Psoas muscle (tissue), 8 donors: ENCODE measurements at places on chromosomes 12 and 14. TPM values are rescaled to one million over a fixed set of nuclear protein-coding genes. Genes with fewer than 3 reads are reported as not detected.
A peak's percentile ranks its signal among the peaks of the same experiment; 100 is the strongest.

- no peaks in the 10 kb centered on the region for H3K4me1 ChIP-seq
- no peak overlapping the region for H3K4me3 ChIP-seq
- no peak overlapping the region for H3K27ac ChIP-seq
- H3K27me3 ChIP-seq, result no peaks in the 10 kb centered on the region
- no peak for DNase-seq
Measured at GRCh38 chr12:24256684-24257083, 307.2 kb upstream of the SOX5 start.

The PTCSC3 gene
- total RNA-seq, result not detected

DNA sequence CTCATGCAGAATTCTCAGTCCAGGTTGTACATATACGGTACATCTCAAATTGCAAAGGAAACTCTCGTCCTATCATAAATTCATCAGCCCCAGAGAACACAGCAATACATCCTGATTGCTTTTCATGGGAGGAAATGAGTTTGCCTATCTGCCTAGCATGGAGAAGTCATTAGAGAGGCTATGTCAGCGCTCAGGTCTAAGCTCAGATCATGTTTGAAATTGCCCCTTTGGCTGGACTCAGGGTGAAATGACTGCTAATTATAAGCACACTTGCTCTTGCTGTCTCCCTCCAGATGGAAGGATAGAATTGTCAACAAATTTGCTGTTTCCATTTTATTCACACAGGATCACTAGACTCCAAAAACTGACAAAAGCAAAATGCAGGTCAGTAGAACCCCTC is 178.4 kb downstream of the RIMBP2 start:
- no peaks in the 10 kb centered on the region for H3K4me1 ChIP-seq
- no peaks in the 10 kb centered on the region for H3K36me3 ChIP-seq
- DNase-seq, result no peak
- peaks cover 3% of the 10 kb centered on the region for H3K27me3 ChIP-seq
- no peak overlapping the region for H3K27ac ChIP-seq
- H3K4me3 ChIP-seq, result no peak overlapping the region

DNA sequence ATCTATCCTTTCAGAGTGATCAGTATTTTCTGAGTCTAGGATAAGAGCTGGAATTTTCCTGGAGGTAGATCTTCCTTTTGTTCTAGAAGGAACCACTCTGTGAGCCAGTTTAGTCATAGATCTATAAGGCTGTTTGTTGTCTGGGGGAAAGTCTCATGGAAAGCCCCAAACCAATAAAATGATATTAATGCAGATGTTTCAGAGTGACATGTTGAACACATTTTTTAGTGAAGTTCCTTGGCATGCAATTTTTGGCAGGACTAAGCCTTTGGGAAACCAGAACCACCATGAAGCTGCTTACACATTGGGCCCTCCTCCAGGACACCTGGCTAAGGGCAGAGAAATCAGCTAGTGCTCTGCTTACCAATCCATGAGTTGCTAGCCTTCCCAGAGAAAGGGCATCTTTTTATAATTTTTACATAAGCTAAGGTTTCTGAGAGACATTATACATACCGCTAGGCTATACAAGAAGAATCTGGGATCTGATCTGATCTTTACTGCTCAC is 101.5 kb upstream of the PCED1B start:
- no peak overlapping the region for H3K27ac ChIP-seq
- no peaks in the 10 kb centered on the region for H3K4me1 ChIP-seq

DNA sequence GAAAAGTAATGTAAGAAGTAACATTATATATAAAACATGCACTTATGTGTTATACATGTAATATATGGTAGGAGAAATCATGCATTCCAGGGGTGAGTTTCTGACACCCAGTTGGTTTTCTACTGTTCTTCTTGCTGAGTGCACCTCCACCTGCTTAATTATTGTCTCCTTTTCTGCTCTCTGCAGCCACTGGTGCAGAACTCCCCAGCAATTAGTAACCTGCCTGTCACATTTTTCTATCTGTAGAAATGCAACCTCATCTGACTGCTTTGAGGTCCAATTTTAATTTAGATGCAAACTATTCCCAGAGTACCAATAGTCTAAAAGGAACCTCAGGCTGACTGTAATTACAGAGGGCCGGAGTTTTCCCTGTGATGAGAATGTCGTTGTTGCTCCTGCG is 842.1 kb downstream of the AACS start:
- H3K4me1 ChIP-seq, result no peaks in the 10 kb centered on the region
- DNase-seq, result no peak
- no peak overlapping the region for H3K27ac ChIP-seq
- H3K36me3 ChIP-seq, result no peaks in the 10 kb centered on the region

The ENDOU gene
- 0.15 TPM for total RNA-seq

DNA sequence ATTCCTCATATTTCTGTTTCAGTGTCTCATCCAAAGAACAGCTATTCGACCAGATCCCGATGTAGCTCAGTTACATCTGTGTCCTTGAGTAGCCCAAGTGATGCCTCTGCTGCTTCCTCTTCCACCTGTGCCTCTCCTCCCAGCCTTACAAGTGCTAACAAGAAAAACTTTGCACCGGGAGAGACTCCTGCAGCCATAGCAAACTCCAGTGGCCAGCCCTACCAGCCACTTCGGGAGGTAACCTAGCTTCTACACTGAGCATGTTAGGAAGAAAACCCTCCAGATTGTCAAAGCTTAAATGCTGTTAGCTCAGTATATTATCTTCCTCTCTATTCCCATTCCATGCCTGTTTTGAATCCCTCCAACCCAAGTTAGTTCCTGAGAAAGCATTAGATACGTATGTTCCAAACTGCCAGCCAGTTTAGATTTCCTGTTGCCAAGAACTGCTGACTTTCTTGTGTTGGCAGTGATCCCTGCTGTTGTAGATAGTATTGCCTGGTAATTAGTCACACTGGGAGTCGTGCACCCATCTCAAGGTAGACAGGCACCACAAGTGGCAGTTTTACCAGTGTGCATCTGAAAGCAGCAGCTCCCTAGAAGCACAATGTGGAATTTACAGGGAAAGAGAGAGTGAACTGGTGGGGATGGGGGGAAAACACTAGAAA is 14.0 kb upstream of the KCNH3 start:
- H3K27ac ChIP-seq, result no peak overlapping the region
- no peak for DNase-seq
- H3K36me3 ChIP-seq, result peaks cover 14% of the 10 kb centered on the region
- H3K4me3 ChIP-seq, result no peak overlapping the region
- H3K27me3 ChIP-seq, result no peaks in the 10 kb centered on the region
- no peaks in the 10 kb centered on the region for H3K4me1 ChIP-seq

DNA sequence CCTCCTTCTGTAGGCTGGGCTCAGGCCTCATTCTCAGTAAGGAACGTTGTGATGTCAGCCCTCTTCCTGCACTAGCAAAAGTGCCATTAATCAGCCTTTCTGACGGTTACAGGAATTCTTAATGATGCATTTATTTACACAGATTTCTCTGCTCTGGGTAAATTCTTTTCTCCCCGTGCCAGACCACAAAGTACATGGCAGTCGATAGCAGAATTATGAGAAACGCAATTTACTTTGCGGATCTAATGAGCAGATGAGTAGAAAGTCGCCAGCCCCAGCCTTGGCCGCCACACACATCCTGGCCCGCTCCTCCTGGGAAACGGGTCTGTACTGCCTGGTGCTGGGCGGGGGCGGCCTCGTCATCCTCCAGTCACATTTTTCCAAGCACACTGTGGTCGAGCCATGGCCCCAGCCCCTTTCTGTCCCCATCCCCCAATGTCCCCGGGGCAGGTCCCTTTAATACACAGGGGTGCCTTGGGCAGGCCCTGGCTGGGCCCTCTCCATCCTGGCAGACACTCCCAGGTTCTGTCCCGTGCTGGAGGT is 25.9 kb downstream of the NOC4L start:
- H3K4me1 ChIP-seq, result no peaks in the 10 kb centered on the region
- H3K4me3 ChIP-seq, result no peak overlapping the region
- peak; percentile 26 for DNase-seq
- no peaks in the 10 kb centered on the region for H3K36me3 ChIP-seq
- peaks cover 55% of the 10 kb centered on the region for H3K27me3 ChIP-seq

The PDE3A gene
- total RNA-seq, result 2.8 TPM

DNA sequence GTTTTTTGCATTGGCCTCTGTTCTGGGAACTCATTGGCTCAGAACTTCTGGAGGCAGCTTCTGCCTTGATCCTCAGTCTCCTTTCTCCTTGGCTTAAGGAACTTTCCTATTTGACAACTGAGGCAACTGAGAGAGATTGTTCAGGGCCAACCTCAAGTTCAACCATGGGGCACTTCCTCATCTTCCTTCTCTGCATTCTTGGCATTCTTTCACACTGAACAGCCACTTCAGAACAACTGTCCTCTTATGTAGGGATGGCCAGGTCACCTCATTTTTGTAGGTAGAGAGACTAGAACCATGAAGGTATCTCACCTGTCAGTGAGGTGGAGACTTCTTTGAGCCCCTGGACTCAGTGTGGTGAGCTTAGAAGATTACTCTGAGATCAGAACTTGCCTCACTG is 63.0 kb upstream of the NRXN3 start:
- no peak overlapping the region for H3K4me3 ChIP-seq
- H3K4me1 ChIP-seq, result no peaks in the 10 kb centered on the region
- H3K27me3 ChIP-seq, result no peaks in the 10 kb centered on the region
- no peak for DNase-seq

The DCP1B gene
- total RNA-seq, result 9.9 TPM

DNA sequence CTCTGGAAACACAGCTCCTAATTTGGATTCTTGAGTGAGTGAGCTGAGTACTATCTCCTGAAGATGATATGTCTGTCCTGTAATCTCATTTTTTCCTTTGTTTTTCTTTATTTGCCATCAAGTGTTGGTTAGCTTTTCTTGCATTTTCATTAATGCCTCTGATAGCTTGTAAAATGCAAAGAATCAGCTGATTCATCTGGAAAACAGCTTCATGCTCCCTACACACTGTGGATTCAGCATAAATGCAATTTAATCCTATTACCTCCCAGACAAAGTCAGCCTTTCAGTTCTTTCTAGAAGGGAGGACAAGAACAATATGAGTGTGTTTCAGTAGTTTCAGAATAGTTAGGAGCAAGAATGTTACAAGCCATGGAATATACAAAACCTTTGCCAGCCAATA is 79.4 kb downstream of the DACT1 start:
- H3K4me3 ChIP-seq, result no peak overlapping the region
- H3K36me3 ChIP-seq, result no peaks in the 10 kb centered on the region
- H3K27ac ChIP-seq, result no peak overlapping the region
- H3K27me3 ChIP-seq, result no peaks in the 10 kb centered on the region

- no peaks in the 10 kb centered on the region for H3K36me3 ChIP-seq
- no peak for DNase-seq
- H3K27ac ChIP-seq, result no peak overlapping the region
- H3K4me1 ChIP-seq, result peaks cover 20% of the 10 kb centered on the region
Measured at GRCh38 chr14:49966971-49967630, 74.2 kb downstream of the ARF6 start.

GRCh38 chr14:98909251-98909944 is 362.6 kb downstream of the BCL11B start:
- no peak overlapping the region for H3K4me3 ChIP-seq
- peaks cover 22% of the 10 kb centered on the region for H3K27me3 ChIP-seq
- no peak for DNase-seq
- H3K27ac ChIP-seq, result no peak overlapping the region

DNA sequence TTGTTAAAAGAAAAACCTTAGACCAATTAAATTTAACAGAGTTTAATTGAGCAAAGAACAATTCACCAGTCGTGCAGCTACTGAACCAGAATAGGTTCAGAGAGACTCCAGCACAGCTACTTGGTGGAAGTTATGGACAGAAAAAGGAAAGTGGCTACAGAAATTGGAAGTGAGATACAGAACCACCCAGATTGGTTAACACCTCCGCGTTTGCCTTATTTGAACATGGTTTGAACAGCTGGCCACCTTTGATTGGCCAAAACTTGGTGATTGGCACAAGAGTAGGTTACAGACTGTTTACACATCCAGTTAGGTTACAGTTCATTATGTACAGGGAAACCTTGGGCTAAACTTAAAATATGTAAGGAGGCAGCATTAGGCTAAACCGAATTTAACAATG is 54.9 kb downstream of the SRGAP1 start:
- no peak overlapping the region for H3K27ac ChIP-seq
- no peak for DNase-seq
- no peaks in the 10 kb centered on the region for H3K36me3 ChIP-seq
- H3K27me3 ChIP-seq, result no peaks in the 10 kb centered on the region
- H3K4me1 ChIP-seq, result no peaks in the 10 kb centered on the region

DNA sequence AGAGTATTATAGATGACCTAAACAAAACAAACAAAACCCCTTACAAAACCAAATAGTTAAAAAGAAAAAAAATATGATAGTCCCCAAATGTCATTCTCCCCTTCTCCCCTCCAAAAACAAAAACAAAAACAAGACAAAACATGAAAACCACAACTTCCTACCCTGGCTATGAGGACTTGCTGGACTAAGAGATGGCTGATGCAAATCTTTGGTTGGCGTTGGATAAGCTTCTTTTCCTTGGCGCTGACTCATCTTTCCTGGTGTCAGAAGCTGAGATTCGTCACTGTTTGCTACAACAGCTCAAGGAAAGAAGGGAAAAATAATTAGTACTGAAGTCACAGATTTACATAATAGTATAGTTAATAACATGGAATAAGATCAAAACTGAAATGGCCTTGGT is 102.5 kb upstream of the BBS10 start:
- H3K27ac ChIP-seq, result no peak overlapping the region
- H3K27me3 ChIP-seq, result no peaks in the 10 kb centered on the region
- H3K36me3 ChIP-seq, result peaks cover 7% of the 10 kb centered on the region
- peaks cover 17% of the 10 kb centered on the region for H3K4me1 ChIP-seq

- H3K27me3 ChIP-seq, result no peaks in the 10 kb centered on the region
- H3K4me3 ChIP-seq, result no peak overlapping the region
- DNase-seq, result no peak
- no peaks in the 10 kb centered on the region for H3K4me1 ChIP-seq
- H3K27ac ChIP-seq, result no peak overlapping the region
Measured at GRCh38 chr12:96462571-96463280, 26.7 kb upstream of the CFAP54 start.

DNA sequence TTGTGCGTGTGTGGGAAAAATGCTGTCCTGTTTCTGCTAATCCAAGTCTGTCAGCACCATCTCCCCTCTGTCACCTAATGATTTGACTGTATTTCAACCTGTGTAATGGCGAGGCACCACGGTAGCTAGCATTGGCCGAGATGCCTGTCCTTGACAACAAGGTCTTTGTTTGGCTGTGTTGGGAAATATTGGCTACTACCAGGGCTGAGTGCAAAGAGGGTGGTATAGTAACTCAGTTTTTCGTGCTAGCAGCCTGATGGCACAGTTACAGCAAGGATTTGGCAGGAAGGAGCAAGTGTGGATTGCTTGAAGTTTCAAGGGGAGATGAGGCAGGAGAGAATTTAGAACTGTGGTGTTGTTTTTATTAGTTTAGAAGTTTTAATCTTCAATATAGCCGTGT is 440.3 kb upstream of the RGS6 start:
- H3K4me3 ChIP-seq, result peak overlapping the region; percentile 12
- no peak overlapping the region for H3K27ac ChIP-seq
- H3K27me3 ChIP-seq, result no peaks in the 10 kb centered on the region
- DNase-seq, result no peak

DNA sequence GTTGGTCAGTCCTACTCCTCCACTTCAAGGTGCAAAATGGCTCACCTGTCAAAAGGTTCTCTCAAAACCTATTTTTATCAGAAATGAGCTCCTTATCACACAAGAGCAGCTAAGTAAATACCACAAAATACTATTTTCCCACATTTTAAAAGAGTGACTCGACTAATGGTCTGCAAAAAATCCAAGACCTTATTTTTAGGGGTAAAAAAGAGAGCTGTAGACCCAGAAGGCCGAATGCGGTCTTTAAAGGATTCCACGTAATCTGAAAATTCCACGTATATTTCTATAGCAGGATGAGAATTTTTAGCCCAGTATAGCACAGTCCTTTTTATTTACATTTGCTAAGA is 3.8 kb downstream of the C14orf93 start:
- peak overlapping the region; percentile 86 for H3K4me3 ChIP-seq
- H3K36me3 ChIP-seq, result no peaks in the 10 kb centered on the region
- peak overlapping the region; percentile 96 for H3K27ac ChIP-seq
